ENCODE measurements at places on chromosomes 2 and 18. TPM values are rescaled to one million over a fixed set of nuclear protein-coding genes. Genes with fewer than 3 reads are reported as not detected.
A peak's percentile ranks its signal among the peaks of the same experiment; 100 is the strongest.

DNA sequence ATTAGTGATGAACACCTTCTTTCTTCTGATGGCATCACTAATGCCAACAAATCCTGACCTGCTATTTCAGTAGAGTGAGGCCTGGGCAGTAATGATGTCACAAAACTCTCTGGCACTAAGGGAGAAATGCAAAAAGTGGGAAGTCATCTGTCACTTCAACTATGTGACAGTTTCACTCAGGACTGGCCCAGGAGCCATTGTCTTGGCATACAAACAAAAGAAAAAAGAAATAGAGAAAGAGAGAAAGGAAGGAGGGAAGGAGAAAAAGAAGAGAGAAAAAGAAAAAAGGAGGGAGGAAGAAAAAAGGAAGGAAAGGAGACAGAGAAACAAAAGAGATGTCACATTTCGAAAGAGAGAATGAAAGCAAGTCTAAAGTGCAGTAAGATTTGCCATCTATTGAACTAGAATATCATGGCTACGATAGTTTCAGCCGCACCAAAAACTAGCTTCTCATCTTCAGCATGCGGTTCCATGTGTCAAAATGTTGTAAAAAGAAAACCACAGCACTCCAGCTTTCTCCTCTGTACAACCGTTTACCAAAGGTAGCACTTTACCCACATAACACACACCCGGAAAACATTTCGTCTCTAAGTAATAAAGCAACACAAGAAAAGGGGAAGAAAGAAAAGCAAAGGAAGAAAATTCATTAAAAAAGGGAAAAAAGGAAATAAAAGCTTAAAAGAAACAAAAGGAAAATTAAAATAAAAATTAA lies 50.1 kb downstream of the CD226 start:
- no peak for DNase-seq

DNA sequence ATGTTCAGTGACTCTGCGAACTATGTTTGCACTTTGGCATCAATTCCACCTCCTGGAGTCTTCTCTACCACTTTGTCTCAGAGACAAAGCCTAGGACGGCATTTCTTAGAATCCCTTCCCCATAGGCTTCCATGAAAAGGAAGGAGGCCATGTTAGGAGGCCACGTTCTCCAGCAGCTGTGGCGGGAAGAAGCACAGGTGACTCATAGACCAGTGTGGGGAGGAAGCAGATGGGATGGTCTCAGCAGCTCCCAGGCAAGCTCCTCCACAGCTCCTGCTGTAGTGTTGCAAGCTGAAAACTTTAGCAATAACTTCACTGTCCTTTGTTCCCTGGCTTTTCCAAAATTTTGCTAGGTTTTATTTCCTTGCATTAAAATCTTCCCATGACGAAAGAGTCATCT lies 781.3 kb upstream of the ID2 start:
- DNase-seq, result no peak

DNA sequence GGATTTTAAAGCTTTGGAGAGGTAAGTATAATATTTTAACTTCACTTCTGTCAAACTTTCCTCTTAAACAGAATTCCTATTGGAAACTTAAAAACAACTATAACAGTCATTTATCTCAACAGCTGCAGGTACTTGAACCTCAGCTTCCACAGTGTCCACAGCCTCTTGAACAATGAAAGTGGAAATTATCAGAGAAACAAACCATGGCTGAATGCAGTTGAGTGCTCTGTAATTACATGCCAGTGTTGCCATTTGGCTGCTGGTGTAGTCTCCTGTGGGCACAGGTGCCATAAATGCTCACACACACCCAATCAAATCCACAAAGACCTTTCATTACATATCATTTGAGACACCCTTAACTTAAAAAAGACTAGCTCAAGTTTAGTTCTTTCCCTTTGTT lies 125.1 kb downstream of the CPS1 start:
- no peak for DNase-seq

- no peak for DNase-seq
These were observed 25.5 kb downstream of the TMEM247 start for GRCh38 chr2:46504685-46505471.

- no peak for DNase-seq
These were observed 356.8 kb downstream of the PLCL1 start for GRCh38 chr2:198161151-198161550.

- no peak for DNase-seq
These were observed 256.5 kb downstream of the GBX2 start for GRCh38 chr2:235911633-235912233.

DNA sequence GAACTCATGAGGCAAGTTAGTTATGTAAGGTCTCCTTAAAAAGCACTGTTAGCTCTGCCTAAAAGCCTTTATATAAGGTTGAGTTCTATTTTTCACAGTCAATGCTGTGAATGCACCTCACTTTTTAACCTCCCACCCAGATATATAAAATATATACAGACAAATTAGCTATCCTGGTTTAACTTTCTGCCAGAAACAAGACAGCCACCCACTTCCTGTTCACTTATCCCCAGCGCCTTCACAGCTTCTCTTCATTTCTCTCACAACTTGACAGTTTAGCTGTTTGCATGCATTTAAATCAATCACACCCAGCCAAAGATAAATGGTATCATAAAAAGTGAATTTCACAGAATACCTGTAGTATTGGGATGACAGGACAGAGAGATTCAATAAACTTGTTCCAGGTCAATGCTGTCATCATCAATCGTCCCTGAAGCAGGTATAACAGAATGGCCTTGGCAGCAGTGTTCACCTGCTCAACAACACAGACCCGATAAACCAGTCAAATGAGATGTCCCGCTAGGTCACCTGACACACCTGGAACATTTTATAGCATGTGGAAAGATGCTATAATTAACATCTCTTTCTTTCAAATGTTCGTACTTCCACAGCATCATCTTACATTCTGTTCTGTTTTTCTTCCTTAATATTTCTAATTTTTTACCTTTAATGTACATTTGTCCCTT lies 55.7 kb downstream of the RTTN start:
- DNase-seq, result no peak

DNA sequence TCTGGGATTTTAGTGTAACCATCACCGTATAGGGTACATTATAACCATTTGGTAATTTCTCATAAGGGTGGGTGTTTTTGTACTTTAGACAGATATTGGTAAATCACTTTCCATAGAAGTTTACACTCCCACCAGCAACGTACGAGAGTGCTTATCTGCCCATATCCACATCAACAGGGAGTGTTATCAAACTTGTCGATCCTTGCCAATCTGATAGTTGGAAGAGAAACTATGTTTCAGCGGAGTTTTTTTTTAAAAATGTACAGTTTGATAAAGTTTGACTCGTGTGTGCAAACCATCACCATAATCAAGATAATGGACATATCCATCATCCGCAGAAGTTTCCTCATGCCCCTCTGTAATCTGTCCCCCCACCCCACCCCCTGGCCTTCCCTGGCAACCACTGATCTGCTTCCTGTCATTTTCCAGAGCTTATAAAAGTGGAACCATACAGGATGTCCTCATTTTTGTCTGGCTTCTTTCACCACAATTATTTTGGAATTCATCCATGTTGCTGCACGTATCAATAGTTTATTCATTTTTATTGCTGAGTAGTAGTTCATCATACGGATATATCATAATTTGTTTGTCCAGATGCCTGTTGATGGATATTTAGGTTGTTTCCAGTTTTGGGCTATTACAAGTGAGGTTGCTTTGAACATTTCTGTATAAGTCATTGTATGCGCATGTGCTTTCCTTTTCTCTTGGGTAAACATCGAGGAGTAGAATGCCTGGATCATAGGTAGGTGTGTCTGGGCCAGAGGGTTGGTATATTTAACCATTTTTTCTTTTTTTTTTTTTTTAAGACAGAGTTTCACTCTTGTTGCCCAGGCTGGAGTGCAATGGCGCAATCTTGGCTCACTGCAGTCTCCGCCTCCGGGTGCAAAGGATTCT lies 18.6 kb downstream of the GLI2 start:
- no peak for DNase-seq

- DNase-seq, result peak; percentile 61
These were observed 194.2 kb downstream of the INHBB start for GRCh38 chr2:120539937-120540718.

GRCh38 chr2:192932376-192932775 lies 737.6 kb upstream of the TMEFF2 start:
- no peak for DNase-seq

DNA sequence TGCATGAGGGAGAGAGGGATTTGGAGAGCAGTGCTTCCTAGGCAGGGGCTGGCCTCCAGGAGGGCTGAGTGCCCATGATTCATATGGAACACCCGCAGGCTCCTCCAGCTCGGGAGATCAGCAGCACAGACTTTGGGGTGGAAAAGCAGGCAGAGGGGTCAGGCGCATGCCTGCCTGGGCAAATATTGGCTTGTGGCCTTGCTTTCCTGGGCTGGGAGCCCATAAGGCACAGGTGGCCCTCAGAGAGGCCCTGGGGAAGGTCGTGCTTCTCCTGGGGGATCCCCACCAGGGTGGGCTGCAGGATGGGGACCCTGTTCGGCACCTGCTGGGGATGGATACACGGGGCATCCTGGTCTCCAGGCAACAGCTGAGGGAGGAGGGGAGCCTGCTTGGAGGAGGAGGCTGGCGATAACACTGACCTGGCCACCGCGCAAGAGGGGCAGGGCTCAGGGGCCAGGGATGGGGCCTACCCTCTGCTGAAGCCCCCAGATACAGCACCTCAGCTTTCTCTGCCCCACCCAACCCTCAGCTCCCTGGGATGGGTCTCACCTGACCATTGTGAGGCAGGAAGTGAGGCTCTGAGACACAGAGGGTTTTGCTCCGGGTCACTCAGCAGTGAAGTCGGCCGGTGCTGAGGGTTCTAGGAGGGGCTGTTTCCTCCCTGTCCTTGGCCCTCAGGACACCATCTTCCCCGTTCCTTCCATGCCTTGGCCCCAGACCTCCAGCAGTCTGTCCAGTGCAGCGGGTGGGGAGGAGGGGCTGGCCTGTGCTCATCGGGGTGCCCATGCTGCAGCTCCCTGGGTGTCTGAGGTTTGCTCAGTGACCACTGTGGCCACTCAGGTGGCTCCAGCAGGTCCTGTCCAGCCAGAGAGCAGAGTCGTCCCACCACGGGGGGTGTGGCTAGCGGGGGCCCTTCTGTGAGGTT lies 12.0 kb downstream of the AQP12A start:
- DNase-seq, result no peak

DNA sequence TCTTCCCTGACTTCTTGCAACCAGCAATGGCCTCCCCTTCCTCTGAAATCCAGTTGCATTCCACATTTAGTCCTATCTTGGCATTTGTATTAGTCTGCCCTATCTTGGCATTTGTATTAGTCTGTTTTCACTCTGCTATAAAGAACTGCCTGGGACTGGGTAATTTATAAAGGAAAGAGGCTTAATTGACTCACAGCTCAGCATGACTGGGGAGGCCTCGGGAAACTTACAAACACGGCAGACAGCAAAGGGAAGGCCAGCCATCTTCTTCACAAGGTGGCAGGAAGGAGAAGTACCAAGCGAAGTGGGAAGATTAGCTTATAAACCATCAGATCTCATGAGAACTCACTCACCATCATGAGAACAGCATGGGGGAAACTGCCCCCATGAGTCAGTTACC lies 234.5 kb upstream of the COPS8 start:
- DNase-seq, result no peak

GRCh38 chr2:74985978-74986609 lies 27.7 kb downstream of the POLE4 start:
- no peak for DNase-seq

DNA sequence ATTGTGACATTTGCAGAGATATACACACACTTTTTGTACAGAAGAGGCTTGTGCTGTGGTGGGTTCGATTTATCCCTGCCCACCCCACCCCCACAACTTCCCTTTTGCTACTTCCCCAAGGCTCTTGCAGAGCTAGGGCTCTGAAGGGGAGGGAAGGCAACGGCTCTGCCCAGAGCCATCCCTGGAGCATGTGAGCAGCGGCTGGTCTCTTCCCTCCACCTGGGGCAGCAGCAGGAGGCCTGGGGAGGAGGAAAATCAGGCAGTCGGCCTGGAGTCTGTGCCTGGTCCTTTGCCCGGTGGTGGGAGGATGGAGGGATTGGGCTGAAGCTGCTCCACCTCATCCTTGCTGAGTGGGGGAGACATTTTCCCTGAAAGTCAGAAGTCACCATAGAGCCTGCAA lies 40.0 kb downstream of the STEAP3 start:
- no peak for DNase-seq

GRCh38 chr18:60649107-60649506 lies 276.5 kb upstream of the MC4R start:
- DNase-seq, result no peak

GRCh38 chr2:216086207-216086893 lies 4.6 kb downstream of the TMEM169 start:
- DNase-seq, result no peak

- no peak for DNase-seq
These were observed 6.9 kb downstream of the NEU2 start for GRCh38 chr2:233039212-233039845.

DNA sequence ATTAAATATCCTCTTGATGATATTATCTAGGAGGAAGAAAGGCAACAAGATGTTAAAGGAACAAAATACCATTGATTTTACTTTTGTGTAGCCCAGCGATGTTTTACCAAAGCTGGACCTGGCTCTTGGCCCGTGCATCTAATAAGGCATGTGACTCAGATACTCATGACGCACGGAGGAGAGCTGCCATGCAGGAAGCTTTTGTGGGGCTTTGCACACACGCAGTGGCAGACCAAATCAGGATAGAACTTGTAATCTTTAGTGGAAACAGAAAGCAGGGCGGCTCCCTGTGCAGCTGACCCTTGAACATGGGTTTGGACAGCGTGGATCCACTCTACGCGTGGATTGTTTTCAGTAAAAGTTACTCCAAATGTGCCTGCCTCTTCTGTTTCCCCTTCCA lies 190.0 kb downstream of the NAPG start:
- DNase-seq, result peak; percentile 20

- no peak for DNase-seq
These were observed 268.2 kb upstream of the ID2 start for GRCh38 chr2:8413589-8414135.

DNA sequence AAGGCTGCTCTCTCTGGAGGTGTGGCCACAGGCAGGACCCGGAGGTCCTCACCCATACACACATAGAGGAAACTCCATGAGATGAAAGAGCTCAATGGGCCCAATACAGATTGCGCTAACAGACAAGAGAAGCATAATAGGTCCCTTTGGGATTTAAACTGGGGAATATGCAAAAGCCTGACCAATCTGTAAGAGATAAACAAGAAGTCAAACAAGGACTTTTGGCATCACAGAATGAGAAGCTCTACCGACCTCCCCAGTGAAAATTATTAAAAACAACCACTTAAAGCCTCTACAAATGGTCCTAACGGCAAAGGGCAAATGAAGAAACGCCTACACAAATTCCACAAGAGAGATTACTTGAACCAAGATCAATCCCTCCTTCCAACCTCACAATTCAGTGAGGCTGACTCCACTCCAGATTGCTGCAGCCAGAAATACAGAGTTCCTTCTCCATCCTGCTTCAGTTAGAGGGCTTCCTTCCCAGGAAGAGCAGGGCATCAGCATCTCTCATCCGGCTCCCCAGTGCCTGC lies 10.8 kb downstream of the IWS1 start:
- DNase-seq, result no peak

Gene FSHR
- not detected for total RNA-seq

Gene DHRS9
- total RNA-seq, result 0.14 TPM

Gene GALNT13
- total RNA-seq, result 0.52 TPM

Gene GPR17
- total RNA-seq, result not detected

Gene MAP3K19
- total RNA-seq, result not detected

Gene CD302
- 1.7 TPM for total RNA-seq

Gene HSBP1L1
- 44.7 TPM for total RNA-seq

Gene PXDN
- 197 TPM for total RNA-seq

Gene STON1
- 2.0 TPM for total RNA-seq

Gene ASXL3
- under 0.01 TPM for total RNA-seq

Gene SLC16A14
- 1.0 TPM for total RNA-seq

Measured in epithelial cell of proximal tubule (primary cell).